ENCODE measurements at places on chromosomes 11 and 22.

- no peak for DNase-seq
Observed at GRCh38 chr22:46148816-46149511, 1.4 kb upstream of the PPARA start.

- DNase-seq: no peak
Observed at GRCh38 chr11:31509051-31509428, 382 bp downstream of the IMMP1L start.

DNA sequence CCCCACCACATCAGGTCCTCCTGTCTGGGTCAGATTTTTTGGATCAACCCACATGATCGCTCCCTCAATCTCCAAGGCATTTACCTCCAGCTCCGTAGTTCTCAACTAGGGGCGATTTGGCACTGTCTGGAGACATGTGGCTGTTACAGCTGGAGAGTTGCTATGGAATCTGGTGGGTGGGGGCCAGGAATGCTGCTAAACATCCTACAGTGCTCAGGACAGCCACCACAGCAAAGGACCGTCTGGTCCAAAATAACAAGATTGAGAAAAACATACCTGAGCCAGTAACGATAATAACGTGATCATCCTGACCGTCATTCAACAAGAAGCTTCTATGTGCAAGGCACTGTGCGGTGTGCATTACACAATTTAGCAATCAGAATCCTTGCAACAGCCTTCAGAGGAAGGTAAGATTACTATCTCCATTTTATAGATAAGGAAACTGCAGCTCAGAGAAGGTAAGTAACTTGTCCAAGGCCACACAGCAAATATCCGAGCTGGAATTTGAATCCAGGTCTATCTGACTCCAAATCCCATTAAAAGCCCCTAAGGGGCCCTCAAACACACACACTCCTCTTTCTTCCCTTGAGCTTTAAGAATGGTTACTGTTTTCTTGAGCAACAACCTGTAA is 14.3 kb upstream of the CRY2 start:
- DNase-seq: no peak

GRCh38 chr11:43523632-43524031 is 156.9 kb upstream of the HSD17B12 start:
- no peak for DNase-seq

Measured in HS-5 (cell line).